Esophagus squamous epithelium (tissue), 5 donors: ENCODE measurements at places on chromosomes 11 and 22.

DNA sequence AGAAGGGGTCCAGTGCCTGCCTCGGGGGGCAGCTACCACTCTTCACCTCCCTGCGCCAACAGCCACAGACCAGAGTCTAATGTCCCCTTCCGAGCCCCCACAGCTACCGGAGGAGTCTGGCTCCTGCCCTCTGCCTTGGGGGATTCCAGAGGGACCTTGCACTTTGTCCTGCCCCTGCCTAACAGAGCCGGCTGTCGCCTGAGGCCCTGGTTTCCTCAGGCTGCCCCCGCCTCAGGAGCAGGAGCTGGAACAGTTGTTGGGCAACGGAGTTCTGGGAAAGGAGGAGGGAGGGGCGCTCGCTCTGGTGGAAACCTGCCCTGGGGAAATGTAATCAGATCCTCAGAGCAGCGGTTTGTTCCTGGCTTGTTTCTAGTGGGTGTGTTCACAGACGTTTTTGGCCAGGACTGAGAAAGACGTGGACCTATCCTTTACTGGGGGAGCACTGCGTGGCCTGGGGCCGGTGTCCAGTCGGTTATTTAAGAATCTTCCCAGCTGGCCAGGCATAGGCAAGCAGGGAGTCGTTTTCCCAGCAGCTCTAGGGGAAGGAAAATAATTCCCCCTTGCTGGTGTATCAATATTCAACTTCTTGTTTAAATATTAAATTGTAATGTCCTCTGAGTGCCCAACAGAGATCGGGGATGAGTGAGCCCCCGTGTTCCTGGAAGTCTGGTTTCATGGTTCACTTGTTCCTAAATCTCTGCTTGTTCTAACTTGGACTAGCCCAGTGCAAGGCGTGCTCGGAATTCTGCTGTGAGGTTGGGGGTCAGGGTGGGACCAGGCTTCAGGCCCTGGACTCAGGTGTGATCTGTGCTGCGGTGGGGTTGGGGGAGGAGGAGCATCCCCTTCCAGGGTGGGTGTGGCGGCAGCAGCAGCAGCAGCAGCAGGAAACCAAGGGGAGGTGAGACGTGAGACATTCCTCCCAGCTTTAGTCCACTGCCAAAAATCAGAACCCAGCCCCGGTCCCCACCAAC, 32.1 kb downstream of the A4GALT start:
- DNase-seq = no peak

GRCh38 chr11:64131683-64132190, 34.2 kb downstream of the MACROD1 start:
- no peak for DNase-seq

DNA sequence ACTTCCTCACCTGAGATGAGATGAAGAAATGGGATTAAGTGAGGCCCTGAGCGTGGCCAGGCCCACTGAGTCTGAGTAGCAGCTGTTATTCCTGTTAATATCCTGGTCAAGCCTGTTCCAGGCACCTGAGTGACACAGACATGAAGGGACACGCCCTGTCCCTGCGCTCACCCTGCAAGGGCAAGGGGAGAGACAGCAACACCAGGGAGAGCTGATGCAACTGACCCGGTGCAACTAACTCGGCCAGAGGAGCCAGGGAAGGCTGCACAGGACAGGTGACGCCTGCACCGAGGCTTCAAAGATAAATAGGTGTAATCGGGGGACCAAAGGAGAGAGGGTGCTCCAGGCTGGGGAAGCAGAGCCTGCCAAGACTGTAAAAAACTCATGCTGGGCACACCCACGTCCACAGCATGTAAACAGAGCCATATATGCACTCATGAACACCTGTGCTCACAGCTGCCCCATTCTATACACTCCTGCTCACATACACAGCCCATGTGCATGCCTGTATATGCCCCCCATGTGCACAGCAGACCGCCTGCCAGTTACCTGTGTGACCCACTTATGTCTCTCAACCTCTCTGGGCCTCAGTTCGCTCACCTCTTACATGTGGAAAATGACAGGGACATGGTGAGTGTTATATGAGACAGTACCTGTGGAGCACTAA, 22.8 kb upstream of the GCAT start:
- DNase-seq = no peak

- no peak for DNase-seq
Measured at GRCh38 chr11:44690651-44691050, 36.1 kb upstream of the TSPAN18 start.

DNA sequence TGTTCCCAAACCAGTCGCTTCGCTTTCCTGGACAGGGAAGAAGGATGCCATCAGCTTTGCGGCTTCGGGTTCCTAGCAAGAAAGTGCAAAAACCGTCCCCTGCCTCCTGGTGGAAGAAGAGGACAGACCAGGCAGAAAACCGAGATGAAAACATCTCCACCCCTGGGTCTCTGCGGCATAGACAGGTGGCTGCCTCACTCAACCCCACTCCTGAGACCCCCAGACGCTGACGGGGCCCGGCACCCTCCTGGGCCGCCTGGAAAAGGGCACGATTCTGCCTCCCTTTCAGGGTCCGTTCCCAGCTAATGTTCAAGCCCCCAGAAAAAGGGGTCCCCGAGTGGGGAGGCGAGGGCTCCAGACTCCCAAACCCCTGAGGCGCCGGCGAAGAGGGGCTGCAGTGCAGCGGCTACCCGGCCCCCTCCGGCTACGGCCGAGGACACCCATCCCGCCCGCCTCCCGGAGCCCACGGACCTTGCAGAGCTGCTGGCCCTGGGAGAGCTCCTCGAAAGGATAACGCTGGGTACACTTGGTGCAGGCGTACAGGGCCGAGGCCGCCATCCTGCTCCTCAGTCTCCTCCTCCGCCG, 569 bp downstream of the FAM76B start:
- DNase-seq = no peak

GRCh38 chr11:44275961-44276550, 33.9 kb downstream of the ALX4 start:
- DNase-seq = no peak

GRCh38 chr22:37335806-37336199, 53.5 kb downstream of the CYTH4 start:
- no peak for DNase-seq

DNA sequence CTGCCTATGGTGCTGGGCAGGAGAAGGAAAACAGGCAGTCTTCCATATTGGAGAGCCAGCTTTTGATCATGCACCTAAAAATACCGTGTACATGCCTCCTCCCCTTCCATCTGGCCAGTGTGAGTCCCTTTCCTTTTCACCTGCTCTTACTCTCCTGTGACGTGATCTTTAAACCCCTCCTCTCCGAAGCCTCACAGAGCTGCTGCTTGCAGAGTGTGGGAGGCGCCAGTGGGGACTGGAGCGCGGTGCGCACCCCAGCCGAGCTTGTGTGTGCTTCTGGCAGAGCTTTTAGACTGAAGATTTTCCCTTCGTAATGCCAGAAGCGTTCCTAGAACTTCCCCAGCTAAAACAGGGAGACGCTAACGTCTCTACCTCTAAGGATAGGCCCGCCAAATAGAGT, 29.8 kb downstream of the MUC6 start:
- DNase-seq = no peak

GRCh38 chr11:71286701-71287643, 34.6 kb upstream of the SHANK2 start:
- DNase-seq = no peak

GRCh38 chr22:40377931-40378330, 7.5 kb downstream of the SGSM3 start:
- DNase-seq = no peak

DNA sequence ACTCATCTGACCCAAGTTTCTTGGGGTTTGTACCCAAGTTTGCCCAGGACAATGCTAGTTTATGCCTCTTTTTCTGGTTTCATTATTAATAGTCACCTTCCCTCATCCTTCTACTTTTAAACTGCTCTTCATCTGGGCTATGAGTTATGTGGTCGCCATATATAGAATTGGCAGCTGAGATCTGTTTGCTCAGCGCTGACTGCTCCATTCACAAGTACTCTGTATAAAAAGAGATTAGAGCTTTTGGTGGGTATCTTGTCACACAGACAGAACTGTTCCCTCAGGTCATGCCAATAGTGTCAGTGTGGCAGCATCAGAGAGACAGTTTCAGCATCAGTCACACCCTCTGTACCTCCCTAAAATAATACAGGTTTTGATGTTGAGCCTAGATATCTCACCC, 326.0 kb downstream of the RAB38 start:
- no peak for DNase-seq

DNA sequence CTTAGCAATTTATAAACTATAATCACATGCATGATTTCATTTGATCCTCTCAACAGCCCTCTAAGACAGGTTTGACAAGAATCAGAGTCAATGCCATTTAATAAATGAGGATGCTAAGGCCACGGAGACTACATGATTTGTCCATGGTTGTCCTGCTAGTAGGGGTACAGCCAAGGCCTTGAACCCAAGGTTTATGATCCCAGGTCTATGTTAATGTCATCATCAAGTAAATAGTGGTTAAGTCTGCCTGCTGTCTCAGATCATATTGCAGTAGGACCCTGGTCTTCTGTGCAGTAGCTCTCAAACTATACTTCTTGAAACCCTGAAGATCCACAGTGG, 17.7 kb upstream of the SYTL2 start:
- no peak for DNase-seq

- no peak for DNase-seq
Measured at GRCh38 chr11:21554284-21554683, 638.6 kb upstream of the ANO5 start.

DNA sequence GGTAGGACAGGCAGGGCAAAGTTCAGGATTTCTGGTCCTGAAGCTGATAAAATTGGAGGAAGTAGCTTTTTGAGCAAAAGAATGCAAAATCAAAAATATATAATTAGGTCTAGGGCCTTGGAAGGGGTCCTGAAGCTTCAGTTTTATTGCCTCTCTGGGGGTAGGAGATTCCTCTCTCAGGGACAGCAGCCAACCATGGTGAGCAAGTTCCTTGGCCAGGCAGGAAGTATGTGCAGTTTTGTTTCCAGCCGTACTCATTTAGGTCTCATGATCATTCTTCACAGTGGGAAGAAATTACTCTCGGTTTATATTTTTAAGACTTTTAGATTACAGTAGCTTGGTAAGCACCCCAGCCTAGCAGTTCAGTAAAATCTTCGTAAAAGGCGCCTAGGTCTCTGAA, 2.9 kb upstream of the RAB38 start:
- DNase-seq = no peak

- DNase-seq = no peak
Measured at GRCh38 chr11:64560139-64560771, 30.8 kb upstream of the SLC22A12 start.

- DNase-seq = no peak
Measured at GRCh38 chr11:64095273-64095817, 59.6 kb downstream of the FLRT1 start.

GRCh38 chr11:27931770-27932169, 176.2 kb downstream of the KIF18A start:
- DNase-seq = no peak

DNA sequence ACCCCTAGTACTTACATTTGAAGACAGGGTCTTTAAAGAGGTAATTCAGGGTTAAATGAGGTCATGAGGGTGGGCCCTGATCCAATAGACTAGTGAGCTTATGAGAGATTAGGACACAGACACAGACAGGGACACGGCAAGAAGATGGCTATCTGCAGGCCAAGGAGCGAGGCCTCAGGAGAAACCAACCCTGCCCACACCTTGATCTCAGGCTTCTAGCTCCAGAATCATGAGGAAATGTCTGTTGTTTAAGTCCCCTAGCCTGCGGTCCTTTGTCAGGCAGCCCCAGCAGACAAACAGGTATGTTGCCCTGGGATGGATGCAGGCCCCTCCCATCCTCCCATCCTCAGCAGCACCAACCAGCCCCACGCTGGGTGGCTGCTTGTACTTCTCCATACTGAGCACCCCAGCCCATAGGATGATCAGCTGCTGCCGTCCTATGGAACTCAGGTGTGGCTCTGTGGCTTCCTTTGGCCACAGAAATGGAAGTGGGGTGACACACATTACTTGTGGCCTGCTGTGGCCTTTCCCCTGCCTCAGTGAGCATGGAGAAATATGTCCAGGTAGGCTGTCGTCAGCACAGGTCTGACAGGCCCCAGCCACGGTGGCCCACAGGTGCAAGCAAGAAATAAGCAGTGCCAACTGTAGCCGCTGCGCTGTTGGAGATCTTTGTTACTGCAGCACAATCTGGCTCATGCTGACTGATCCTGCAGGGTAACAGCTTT, 7.9 kb downstream of the GNB1L start:
- no peak for DNase-seq

- no peak for DNase-seq
Measured at GRCh38 chr11:69011624-69012091, 1.4 kb downstream of the MRGPRF start.

GRCh38 chr11:68439355-68440065, 21.0 kb upstream of the PPP6R3 start:
- no peak for DNase-seq

DNA sequence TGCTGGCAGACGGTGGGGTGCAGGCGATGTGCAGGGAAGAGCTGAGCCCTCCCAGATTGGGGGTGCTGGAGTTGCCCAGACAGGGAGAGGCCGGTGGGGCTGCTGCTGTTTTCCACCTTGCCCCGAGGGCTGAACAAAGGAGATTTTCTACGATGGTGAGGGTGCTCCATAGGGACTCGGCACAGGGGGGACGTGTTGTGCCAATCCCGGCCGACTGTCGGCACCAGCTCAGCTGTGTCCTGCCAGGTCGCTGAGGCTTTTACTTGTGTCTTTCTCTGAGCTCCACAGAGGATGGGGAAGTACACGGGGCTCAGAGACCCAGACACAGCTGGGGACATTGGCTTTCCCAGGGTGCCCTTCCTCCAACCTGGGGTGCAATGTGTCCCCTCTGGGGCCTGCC, 816.8 kb downstream of the BRD1 start:
- DNase-seq = no peak

- no peak for DNase-seq
Measured at GRCh38 chr11:21537980-21538379, 654.9 kb upstream of the ANO5 start.

- no peak for DNase-seq
Measured at GRCh38 chr11:64148226-64148916, 17.5 kb downstream of the MACROD1 start.

DNA sequence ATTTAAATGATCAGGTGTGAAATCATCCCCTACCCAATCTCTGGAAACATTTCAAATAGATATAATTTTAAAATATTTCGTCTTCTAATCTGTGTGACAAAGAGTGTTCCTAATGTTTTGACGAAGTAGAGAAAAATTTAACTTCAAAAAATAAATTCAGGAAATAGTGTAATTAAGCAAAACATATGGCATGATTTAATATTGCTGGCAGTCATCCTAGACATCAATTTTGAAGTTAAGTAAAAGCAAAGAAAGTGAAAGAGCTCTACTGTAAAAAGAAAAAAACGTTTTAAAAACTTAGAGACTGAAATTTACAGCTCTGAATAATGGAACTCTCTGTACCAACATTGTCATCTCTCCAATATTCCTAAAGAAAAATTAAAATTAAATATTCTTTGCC, 1062.3 kb downstream of the LRRC4C start:
- DNase-seq = no peak

GRCh38 chr11:130915603-130916237, 559 bp downstream of the SNX19 start:
- no peak for DNase-seq

GRCh38 chr22:35456757-35457156, 56.8 kb downstream of the MCM5 start:
- DNase-seq = no peak

- DNase-seq = no peak
Measured at GRCh38 chr11:76778874-76779273, 4.3 kb upstream of the TSKU start.

- DNase-seq = no peak
Measured at GRCh38 chr11:13145461-13145860, 132.1 kb upstream of the BMAL1 start.
